ENCODE measurements at places on chromosomes 3 and 15.

- no peak for DNase-seq
These were observed 36.8 kb upstream of the FRMD5 start for GRCh38 chr15:44231842-44232241.

GRCh38 chr3:109336291-109336861, 970 bp downstream of the DPPA4 start:
- DNase-seq = no peak

GRCh38 chr3:18149386-18149785, 275.8 kb downstream of the SATB1 start:
- no peak for DNase-seq

- no peak for DNase-seq
These were observed 117.2 kb downstream of the TCF12 start for GRCh38 chr15:57035664-57036063.

GRCh38 chr3:99872923-99873254, 55.2 kb downstream of the CMSS1 start:
- DNase-seq = no peak

- no peak for DNase-seq
These were observed 5.7 kb downstream of the SLC38A3 start for GRCh38 chr3:50210510-50211367.

- DNase-seq = no peak
These were observed 431.1 kb downstream of the MFSD1 start for GRCh38 chr3:159232966-159233365.

DNA sequence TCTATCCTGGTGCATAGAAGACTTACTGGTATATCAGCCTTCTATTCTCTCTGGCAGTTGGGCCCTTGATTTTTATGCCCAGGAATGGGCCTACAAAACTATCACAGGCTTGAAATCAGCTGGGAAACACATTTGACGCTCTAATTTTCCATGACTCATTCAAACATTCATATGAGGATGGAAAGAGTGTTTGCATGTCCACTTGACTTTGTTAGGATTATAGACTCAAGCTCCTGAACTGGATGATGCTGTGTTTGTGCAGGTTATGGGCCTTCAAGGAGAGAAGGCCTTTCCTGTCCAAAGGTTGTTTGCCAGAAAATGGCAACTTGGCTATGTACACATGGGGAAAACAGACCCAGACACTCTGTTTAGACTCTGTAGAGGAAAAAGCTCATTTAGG, 219.9 kb downstream of the GAP43 start:
- no peak for DNase-seq

DNA sequence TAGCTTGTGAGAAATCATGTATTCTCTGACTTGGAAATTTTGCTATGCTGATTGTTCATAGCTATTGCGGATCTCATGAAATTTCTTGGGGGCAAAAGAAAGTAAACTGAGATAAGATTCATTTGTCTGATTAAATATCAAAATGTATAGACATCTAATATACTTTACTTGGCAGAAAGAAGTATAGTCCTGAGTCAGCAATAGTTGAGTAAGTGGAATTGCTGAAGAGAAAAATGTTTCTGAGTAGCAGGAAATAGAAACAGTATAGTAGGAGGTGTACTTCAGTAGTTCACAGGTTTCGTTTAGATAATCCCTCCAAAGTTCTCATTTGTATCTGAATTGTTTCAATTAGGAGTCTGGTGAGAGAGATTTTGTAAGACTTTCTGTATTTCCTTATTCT, 705.9 kb downstream of the MCTP2 start:
- no peak for DNase-seq

GRCh38 chr15:80957556-80957955, 32.1 kb downstream of the MESD start:
- DNase-seq = no peak

DNA sequence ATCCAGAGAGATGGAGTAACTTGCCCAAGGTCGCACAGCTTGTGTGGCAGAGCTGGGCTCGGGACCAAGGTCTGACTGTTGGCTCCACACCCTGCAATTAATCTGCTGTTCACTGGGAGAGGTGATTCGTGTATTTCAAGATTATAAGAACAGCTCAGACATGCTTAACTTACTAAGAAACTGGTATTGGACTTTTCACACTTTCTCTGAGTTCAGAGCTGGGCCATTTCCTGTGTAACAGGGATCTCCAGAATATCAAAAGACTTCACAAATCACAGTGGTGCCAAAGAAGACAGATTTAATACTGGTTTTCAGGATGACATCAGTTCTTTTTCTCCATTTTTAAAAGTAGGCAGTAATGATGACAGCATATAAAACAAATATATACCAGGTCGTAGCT, 156.8 kb upstream of the UBE2E1 start:
- no peak for DNase-seq

DNA sequence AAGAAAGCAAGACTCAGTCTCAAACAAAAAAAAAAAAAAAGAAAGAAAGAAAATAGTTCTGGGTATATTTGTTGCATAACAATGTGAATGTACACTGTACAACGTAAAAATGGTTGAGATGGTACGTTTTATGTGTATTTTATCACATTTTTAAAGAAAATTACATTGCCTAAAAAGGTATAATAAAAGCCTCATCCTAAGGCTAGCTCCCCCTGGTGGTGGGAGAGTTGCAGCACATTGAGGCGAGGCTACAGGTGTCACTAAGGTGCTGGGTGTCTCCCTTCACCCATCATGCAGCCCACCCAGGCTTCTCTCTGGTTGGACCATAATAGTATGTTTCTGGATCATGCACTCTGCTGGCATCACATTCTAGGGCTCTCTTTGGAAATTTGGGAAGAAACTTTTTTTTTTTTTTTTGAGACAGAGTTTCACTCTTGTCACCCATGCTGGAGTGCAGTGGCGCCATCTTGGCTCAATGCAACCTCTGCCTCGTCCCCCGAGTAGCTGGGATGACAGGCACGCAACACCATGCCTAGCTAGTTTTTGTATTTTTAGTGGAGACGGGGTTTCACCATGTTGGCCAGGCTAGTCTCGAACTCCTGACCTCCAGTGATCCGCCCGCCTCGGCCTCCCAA, 12.4 kb upstream of the RAB11A start:
- DNase-seq = peak; percentile 59

- peak; percentile 41 for DNase-seq
These were observed 1.1 kb downstream of the CELSR3 start for GRCh38 chr3:48661501-48662144.

GRCh38 chr3:188287339-188287738, 133.4 kb downstream of the LPP start:
- no peak for DNase-seq

GRCh38 chr3:188126276-188126675, 27.7 kb upstream of the LPP start:
- no peak for DNase-seq

DNA sequence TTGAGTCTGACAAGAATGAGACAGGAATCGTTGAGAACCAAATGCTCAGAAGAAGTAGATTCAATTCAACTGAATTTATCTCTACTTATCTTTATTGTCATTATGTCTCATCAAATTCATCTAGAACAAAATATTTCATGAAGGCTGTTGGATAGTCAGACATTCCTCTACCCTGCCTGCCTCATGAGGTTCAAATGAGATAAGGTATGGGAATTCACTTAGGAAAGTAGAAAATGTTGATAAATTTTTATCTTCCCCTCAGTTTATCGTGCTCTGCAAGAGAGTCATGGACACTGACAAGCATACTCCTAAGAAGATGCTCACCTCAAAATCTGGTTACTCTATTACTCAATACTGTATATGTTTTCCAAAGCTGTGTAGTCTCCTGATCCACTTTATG, 149.7 kb upstream of the CDIN1 start:
- no peak for DNase-seq

GRCh38 chr3:117219296-117219695, 509.7 kb downstream of the TUSC7 start:
- no peak for DNase-seq
